Stimulated activated CD4-positive, alpha-beta T cell treated with anti-CD3 and anti-CD28 coated beads, Interleukin-2, amount 100 ng/mL, for 24 hours (primary cell): ENCODE measurements at places on chromosomes 4 and X.

- no peak for DNase-seq
These were observed 21.3 kb upstream of the HCCS start for GRCh38 chrX:11089802-11090201.

DNA sequence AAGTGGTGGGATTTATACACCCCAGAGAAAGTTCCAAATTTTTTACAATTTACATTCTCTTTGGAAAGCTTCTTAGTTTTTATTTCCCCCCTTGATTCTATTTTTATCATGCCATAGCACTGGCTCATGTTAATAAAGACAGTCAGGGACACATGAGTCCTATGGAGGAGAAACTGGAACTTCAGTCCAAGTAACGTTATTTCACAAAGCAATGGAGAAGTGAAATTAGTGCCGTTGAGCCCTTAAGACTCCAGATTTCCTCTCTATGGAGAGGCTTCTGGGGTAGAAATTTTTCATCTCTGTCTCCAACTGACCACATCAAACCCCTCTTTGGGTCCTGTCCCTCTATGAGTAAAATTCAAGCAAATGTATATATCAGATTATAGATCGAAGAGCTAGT, 12.8 kb upstream of the TASL start:
- DNase-seq = no peak

- no peak for DNase-seq
These were observed 89.0 kb downstream of the LUZP4 start for GRCh38 chrX:115378471-115378870.

DNA sequence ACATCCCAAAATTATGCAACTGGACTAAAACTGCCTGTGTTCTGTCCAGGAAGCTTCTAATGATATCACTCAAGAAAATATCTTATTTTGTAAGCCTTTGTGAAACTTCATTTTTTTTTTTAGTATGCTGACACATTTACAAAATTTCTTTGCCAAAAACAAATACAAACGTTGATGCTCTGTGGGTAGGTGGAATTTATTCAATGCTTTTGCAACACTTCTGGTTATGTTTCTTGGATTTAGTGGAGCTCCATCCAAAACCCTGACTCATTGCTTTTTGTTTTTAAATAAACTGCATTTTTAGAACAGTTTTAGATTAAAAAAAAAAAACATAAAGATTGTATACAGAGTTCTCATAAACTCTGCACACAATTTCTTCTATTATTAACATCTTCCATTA, 250.9 kb upstream of the MAOA start:
- DNase-seq = no peak

- no peak for DNase-seq
These were observed 1.4 kb downstream of the L1CAM start for GRCh38 chrX:153884590-153884989.

DNA sequence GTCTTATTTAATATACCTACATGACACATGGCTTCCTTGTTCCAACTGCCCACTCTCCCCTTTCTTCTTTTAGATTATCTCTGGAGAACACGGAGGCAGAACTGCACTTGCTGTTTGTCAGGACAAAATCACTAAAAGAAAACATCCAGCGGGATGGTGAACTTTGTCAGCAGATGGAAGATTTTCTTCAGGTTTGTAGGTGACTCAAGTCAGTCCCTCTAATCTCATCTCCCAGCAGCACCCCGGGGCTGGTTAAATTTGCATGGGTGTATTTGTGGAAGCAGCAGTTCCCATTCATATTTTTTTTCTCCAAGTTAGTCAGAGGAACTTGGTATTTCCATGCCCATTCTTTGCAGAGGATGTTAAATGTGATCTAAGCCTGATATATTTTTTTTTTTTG, 31.8 kb downstream of the FHDC1 start:
- no peak for DNase-seq

- DNase-seq = no peak
These were observed 17.4 kb downstream of the GABRA4 start for GRCh38 chr4:46975812-46976553.

DNA sequence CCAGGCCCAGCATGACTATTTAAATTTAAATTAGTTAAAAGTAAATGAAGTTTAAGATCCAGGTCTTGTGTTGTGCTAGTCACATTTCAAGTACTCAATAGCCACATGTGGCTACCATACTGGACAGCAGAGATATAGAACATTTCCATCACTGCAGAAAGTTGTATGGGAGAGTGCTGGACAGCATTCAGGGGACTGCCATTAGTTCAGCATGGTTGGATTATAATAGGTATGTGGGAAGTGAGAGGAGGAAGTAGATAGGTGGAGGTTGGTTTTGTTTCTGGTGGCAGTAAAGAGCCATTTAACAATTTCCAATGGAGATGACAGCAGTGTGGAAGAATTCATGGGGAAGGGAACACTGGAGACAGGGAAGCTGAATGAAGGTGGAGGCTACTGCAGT, 42.1 kb downstream of the ERVMER34-1 start:
- no peak for DNase-seq

DNA sequence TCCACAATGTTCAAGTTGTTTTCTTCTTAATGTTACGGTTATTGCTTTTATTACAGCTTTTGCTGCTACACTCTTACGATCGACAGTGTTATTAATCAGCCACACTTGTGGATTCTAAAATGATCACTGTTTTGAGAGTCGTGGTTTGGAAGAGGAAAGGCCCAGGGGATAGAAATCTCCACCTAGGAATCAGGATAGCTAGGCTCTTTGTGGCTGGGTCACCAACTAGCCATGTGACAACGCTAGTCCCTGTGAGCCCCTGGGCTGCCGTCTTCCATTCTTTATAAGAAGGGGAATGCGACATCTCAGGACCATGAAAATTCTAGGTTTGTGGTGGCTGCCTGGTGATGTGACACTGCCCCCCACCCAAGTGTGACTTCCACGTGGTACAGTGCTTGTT, 380 bp downstream of the SLC34A2 start:
- DNase-seq = no peak

- no peak for DNase-seq
These were observed 7.7 kb downstream of the CCNQ start for GRCh38 chrX:153590961-153591956.

DNA sequence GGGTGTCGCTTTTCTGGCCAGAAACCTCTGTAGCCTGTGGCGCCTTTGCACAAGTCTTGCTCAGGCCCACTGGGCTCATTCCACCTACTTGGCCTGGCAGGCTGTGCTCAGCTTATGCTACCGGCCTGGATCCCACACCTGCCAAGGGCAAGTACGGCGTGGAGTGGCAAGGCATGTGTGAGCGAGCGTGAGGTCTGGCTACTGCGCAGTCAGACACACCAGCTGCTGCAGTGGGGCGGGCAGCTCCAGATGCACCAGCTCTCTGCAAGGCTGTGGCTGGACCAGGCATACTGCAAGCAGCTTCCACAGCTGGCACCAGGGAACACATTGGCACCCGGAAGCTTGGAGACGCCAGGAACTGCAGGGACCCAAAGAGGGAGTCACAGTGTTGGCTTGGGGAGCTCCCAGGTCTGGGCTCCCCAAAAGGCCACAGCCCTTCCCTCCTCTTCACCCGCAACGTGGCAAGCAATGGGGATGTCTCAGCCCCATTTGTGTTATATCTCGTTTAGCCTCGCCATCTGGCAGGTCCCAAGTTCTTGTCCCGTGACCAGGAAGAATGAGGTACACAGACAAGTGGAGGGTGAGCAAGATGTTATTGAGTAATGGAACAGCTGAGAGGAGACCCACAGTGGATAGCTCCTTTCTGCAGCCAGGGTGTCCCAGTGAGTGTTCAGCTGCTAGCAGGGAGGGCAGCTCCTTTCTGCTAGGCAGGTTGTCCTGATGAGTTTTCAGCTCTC, 3.8 kb upstream of the FBXW7 start:
- DNase-seq = no peak

- DNase-seq = no peak
These were observed 71.8 kb upstream of the EXOC1L start for GRCh38 chr4:55747793-55748192.

GRCh38 chr4:108417923-108418322, 202.5 kb upstream of the RPL34 start:
- no peak for DNase-seq

- no peak for DNase-seq
These were observed 157.4 kb upstream of the AMOT start for GRCh38 chrX:112997991-112998390.

GRCh38 chr4:114320126-114320525, 278.5 kb upstream of the UGT8 start:
- no peak for DNase-seq

DNA sequence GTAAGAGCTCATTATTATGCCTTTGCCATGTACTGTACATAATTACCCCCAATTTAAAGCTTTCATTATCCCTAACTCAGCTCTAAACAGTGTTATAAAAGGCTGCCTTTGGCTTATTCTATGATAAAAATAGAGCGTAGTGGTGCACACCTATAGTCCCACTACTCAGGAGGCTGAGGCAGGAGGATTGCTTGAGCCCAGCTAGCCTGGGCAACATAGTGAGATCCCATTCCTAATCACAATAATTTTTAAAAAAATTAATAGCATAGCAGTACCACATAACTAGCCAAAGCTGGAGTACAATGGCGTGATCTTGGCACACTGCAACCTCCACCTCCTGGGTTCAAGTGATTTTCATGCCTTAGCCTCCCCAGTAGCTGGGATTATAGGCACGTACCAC, 112.4 kb downstream of the PDS5A start:
- DNase-seq = no peak

- DNase-seq = no peak
These were observed 97.9 kb downstream of the ARHGEF9 start for GRCh38 chrX:63686878-63687714.

GRCh38 chr4:139559687-139560086, 3.7 kb upstream of the SETD7 start:
- DNase-seq = no peak

GRCh38 chr4:139044291-139044690, 28.7 kb downstream of the NOCT start:
- no peak for DNase-seq

DNA sequence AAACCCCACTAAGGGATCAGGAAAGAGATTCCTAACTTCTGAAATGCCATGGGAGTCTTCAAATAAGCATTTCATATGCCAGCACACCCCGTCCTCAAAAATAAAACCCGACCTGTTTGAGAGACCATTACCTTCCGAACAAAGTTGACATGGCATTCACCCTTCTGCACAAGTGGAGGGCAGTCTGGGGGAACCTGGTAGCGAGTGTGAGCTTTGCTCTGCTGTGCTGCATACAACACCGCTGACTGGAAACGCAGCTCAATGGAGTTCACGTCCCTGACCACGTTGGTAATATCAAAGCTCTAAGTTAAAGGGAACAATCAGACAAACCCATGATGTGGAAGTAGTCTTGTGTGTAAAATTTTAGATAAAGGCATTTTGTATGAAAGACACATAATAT, 38.0 kb downstream of the MANBA start:
- DNase-seq = no peak

GRCh38 chr4:15719506-15719905, 16.6 kb downstream of the BST1 start:
- no peak for DNase-seq

GRCh38 chr4:119471259-119471658, 149.3 kb upstream of the FABP2 start:
- DNase-seq = no peak

DNA sequence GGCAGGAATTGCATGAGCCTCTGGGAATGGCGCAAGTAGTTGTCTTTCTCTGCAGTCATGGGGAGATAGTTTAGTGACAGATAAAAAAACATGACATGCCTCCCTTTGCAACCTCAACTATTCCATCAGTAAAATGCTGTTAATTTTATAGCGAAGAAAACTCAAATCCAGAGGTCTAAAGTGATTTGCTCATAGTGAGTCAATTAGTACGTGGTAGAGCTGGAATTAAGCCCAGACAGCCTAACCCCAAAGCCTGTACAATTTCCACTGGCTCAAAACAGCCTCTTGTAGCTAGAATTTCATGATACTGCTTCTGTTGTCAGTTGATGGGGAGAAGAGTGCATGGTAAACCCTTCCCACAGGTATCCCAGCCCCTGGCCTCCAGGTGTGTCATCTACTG, 81.3 kb upstream of the TRPC5 start:
- DNase-seq = no peak

- no peak for DNase-seq
These were observed 38.0 kb downstream of the GPM6B start for GRCh38 chrX:13778916-13779315.

DNA sequence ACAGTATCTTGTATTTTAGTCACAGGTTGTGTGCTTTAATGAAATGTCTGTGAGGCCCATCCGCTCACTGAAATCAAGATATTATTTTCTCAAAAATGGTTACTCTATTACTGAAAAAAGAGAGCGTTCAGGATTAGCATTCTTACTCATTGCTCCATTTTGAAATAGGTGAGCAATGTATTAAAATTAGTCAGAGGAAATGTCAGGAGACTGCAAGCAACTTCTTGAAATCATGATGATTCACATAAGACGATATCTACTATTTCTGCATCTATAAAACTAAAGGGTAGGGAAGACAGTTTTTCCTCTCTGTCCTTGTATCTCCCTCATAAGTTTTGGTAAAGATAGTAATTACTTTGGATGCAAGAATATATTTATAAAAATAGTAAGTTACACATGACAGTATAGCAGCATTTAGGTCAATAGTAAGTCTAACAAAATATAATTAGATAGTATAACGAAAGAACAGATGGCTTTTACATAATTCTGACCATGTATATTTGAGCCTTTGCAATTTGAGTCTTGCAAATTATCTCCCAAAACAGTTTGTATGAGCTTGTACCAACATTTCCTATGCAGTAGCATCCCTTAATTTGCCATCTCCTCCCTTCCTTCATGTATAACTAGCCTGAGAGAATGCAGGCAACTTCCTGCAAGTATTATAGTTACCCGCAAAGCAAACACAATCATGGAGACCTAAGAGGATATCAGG, 937.8 kb downstream of the PCDH7 start:
- DNase-seq = no peak

DNA sequence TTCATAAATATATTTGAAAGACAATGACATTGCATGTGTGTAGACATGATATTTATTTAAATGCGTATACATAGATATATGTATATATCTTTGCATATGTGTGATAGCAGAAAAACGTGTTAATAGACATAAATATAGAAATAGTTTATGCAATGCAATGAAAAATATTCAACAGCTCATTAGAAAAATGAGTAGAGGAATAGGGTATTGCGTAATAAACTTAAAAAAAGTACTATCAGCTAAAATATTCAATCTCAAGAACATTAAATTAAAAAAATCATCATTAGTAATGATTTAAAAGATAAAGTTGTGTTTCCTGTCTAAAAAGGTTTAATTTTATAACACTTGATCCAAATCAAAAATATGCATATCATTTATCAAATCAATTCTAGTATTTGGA, 2101.5 kb upstream of the TENM3 start:
- DNase-seq = no peak

DNA sequence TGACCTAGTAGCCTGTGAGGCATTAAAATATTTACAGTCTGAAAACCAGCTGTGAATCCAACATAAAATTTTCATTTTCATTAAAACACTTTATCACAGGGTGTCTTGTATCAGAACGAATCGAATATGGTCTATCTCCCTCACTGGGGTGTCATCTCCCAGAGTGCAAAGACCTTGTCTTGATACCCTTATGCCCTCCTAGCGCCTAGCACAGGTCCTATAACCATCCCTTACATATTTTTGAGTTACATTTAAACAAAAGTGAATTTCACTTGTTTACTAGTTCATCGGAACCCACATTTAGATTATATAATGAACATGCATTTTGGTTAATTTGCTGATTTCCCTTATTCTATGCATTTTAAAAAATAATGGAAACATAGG, 14.0 kb downstream of the DIPK2B start:
- DNase-seq = no peak
